ENCODE measurements at places on chromosomes 5 and 9.
A peak's percentile ranks its signal among the peaks of the same experiment; 100 is the strongest.

GRCh38 chr5:113723021-113723420 is 209.5 kb downstream of the YTHDC2 start:
- no peak for DNase-seq

GRCh38 chr9:76459694-76460635 is 983 bp downstream of the GCNT1 start:
- no peak for DNase-seq

DNA sequence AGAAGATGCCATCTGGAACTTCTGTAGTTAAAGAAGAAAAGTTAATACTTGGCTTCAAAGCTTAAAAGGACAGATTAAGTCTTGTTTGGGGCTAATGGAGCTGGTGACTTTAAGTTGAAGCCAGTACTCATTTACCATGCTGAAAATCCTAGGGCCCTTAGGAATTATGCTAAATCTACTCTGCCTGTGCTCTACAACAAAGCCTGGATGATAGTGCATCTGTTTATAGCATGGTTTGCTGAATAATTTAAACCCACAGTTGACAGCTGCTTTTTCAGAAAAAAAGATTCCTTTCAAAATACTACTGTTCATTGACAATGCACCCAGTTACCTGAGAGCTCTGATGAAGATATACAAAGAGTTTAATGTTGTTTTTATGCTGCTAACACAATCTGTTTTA is 393.5 kb downstream of the MAT2B start:
- DNase-seq = no peak

DNA sequence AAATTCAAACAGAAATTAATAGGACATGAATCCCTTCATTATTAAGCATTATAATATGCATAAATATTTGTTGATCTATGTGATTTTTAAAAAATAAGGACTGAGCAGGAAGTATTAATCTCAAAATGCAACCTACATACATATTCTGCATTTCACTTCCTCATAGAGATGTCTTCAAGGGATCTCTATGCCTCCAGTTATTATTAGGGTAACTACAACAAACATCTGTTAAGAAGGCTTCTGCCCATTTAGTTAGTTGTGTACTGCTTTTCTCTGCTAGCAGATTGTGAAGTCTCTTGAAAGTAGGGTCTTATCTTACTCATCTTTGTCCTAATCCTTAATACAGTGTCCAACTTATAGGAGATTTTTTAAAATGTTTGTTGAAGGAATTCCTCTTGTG is 414.1 kb downstream of the ACTL7B start:
- no peak for DNase-seq

DNA sequence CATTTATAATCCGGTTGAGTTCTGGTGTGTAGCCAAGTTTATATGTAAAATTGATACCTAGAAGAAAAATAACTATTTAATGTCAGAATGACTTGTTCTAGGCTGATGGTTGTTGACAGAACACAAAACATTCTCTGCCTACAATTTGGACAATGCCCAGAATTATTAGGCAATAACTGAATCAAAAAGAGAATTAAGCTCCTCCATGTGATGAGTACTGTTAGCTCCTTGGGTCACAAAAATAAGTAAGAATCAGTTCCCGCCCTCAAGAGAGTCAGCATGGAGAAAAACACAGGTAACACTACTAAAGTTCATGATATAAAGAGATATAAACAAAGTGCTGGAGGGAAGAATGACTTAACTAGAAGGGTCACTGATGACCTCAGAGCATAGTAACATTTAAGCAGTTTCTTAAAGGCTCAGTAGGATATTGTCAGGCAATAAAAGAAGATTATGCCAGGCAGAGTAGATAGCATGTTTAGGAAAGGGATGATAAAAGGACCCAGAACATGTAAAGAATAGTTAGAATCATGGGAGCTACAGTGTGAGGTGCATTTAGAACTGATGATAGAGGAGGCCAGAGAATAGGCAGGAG is 200.5 kb upstream of the ACTBL2 start:
- DNase-seq = no peak

- DNase-seq = no peak
Measured at GRCh38 chr9:10366171-10366779, 246.5 kb downstream of the PTPRD start.

DNA sequence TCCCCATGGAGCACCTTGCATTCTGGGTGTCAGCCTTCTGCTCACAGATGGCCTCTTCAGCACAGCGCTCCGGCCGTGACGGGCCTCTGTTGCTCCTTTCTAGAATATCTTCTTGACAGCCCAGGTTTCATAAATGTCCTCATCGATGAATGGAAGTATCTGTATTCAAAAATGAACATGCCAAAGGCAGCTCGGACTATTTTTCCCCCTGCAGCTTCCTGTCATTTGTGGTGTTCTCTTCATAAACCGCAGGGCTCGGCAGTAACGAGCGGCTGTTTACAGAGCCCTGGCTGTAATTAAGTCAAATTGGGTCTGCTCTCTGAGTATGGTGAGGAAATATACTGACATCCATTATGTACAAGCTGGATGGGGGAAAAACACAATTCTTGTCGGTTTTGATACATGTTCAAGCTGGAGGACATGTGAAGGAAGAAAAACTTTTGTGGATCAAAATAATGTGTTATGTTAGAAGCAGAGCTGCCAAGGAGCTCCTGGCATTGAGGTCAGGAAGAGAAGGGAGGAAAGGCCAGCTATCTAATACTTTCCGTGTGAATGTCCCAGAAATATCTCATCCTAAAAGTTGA is 154.1 kb upstream of the CD180 start:
- DNase-seq = peak; percentile 20

DNA sequence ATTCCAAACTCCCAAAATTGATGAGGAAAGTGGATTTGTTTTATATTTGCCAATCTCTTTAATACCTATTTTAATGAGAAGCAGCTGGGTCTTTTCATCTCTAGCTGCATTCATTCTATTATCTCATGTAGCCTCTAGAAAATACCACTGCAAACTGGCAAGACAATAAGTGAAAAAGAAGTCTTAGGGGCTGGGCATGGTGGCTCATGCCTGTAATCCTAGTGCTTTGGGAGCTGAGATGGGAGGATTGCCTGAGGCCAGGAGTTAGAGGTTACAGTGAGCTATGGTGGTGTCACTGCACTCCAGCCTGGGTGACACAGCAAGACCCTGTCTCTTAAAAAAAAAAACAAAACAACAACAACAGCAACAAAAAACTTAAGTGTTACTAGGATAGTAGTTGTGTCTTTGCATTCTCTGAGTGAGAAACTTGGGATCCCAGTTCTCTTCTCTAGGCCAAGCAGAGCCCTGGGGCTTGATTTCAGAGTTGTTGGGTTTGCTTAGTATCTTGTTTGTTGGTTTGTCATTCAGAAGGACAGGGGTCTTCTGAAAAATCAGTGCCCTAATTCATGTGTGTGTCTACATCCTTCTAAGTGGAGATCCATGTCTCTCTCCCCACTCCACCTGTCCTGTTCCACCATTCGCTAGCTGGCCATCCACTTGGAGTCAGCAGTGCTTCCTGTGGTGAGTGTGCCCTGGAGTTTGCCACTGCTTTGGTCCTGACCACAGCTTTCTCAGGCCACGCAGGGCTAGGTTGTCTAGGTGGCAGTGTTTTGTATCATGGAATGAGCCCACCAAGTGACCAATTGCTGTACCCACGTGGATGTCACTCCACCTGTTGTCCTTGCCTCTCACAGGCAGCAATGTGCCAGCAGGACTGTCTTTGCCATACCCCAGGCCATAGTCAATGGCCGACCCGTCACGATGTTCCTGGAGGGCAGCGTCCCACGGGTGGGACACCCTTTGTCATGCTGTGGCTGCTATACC is 19.5 kb downstream of the MARCHF6 start:
- DNase-seq = no peak

DNA sequence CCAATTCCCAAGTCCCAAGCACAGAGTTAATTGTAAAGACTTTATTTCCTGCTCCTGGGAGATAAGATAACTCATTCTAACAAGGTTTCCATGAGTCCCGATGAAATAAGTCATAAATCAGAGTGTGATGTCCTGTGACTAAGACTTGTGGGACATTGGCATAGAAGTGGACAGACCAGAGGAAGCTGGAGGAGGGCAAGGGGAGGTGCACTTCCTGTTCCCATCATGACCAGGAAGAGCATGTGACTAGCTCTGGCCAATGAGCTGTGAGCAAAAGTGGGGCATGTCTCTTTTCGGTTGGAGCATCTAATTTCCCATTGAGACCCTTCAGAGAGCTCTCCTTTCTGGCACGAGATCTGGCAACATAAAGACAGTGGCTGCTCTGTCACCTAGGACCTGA is 100.4 kb downstream of the ZNF354C start:
- DNase-seq = no peak

- DNase-seq = no peak
Measured at GRCh38 chr5:127031147-127031862, 947 bp upstream of the MARCHF3 start.

GRCh38 chr5:88251048-88251711 is 17.5 kb downstream of the TMEM161B start:
- DNase-seq = peak; percentile 31

GRCh38 chr9:79568337-79569101 is 3.2 kb upstream of the TLE4 start:
- no peak for DNase-seq

GRCh38 chr5:15946026-15946425 is 233.6 kb downstream of the MARCHF11 start:
- DNase-seq = no peak

GRCh38 chr9:16535555-16535954 is 334.9 kb downstream of the BNC2 start:
- no peak for DNase-seq

- no peak for DNase-seq
Measured at GRCh38 chr5:150648294-150649107, 8.0 kb downstream of the SYNPO start.

DNA sequence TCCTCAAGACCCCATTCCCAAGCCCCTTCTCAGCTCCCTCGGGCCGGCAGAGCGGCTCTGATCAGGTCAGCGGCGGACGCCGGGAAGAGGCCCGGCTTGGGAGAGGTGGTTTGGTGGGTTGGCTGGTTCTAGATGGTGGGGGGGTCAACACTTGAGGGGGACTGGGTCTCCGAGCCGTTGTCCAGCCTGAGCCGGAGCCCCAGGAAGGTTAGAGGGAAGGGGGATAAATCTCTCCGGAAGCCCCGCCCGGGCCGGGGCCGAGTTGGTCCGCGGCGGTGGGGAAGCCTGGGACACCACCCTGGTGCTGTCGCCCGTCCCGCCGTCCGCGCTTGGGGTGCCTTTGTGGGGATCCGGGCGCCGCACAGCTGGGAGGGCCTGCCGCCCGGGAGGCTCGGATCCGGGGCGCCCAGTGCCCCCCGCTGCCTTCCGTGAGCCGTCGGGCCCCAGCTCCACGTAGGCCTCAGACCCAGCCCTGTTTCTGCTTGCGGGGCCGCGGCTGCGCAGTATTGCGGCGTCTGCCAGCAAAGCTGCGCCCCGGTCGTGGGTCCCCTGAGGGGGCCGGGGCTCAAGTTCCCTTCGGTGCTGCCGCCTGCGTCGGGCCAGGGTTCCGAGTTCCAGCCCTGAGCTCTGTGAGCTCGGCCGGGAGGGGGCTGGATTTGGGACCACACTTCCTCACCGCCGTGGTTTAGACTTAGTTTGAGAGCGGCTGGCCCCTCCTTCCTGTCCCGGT is 542 bp upstream of the TRIM52 start:
- DNase-seq = peak; percentile 68

DNA sequence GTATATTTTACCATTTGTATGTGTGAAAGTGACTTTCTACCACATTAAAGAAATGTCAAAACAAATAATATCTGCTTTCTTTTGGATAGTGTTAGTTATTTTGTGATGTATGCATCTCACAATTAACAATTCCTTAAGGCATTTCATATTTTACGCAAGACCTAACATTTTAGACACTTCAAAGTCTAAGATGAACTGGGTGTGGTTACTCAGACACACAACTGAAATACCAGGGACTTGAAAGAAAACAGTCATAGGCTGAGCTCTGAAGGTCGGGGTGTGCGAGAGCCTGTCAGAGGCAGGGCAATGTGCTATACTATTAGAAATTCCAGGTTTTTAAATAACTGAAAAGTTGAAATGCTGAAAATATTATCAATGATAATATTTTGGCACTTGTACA is 44.5 kb upstream of the ZNF622 start:
- no peak for DNase-seq

DNA sequence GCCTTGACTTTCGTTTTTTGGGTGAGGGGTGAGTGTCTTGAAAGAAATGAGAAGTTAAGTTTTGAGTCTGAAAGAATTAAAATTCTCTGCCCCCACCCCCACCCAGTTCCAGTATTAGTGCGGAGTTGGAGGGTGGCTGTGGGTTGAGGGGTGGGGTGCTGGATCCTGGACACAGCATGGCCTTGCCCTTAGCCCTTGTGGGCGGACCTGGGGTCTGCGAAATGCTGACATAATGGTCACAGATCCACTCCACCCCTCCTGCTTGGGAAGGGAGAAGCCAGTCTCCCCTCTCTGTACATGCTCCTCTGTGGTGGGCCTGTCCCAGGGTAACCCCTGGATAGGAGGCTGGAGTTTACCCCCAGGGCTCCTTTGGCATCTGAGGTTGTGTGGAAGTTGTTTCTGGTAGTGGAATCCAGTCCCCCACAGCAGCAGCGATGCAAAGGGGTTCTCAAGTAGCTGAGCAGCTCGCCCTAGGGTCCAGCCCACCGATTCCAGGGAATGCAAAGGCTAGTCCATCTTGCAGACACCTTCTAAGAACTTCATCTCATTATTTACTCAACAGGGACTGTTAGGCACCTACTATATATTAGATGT is 42.8 kb upstream of the TCF7 start:
- no peak for DNase-seq

DNA sequence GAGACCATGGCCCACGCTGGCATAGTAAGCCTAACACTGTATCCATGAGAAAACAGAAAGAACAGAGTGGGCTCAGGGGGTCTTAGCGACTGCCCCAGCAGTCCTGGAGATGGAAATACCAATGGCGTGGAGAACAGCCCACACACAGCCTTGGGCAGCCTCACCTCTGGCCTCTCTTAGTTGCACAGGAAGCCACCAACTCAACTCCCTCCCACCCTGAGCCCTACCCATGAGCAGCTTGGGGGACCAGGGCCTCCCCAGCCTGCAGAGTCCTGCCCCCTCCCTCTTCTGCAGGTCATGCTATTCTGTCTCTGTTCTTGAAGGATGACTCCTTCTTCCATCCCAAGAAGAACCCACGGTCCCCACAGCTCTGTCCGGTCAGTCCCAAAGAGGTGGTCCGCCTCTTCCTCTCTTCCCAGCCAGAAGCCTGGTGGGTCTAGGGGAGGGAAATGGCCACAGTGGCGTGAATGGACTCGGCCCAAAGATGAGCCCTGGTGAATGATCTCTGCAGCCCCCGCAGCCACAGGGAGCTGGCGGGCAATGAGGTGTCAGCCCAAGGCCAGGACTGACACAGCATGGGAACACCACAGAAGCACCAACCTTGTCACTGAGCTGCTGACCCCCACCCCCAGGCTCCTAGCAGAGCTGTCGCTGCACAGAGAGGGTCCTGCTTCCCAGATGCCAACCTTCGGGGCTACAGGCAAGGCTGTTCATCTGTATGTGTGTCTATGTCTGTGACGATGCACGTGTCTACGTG is 131.2 kb downstream of the ROR2 start:
- DNase-seq = no peak
